ENCODE measurements at places on chromosomes 5 and 9.

DNA sequence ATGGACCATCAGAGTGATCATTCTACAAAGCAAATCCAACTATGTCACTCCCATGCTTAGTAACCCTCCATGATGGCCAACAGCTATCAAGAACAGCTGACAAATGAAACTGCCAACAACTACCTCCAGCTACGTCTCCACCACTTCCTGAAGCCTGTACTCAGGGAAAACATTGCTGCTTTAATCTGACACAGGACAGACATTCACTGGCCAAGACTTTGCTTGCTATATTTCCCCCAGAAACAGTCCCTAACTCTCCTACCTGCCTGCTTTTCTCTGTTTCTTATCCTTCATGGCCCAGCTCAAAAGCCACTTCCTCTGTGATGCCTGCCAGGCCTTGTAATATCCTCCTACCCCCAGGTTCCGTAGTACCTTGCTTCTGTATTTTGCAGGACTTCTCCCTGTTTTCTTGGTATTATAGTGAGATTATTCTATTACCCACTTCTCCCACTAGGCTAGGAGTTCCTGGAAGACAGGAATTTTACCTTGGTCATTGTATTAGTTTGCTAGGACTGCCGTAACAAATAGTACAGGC, 14.7 kb upstream of the RAB14 start:
- DNase-seq, result no peak

DNA sequence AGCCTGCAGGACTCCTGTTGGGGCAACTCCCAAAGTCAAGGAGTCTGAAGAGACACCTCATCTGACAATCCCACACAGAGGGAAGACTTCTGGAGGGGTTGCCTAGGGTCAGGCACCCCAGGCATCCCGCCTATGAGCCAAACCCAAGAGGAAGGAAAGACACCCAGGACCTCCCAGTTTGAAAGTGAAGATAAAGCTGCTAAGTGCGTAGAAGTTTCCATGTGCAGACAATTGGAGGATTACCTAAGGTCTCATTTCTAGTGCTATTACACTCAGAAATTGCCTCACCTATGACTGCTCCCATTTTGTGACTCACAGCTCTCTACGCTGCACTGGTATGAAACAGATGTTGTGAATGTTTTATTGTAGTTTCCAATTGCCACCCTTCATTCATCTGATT, 322.9 kb downstream of the SLIT3 start:
- no peak for DNase-seq

DNA sequence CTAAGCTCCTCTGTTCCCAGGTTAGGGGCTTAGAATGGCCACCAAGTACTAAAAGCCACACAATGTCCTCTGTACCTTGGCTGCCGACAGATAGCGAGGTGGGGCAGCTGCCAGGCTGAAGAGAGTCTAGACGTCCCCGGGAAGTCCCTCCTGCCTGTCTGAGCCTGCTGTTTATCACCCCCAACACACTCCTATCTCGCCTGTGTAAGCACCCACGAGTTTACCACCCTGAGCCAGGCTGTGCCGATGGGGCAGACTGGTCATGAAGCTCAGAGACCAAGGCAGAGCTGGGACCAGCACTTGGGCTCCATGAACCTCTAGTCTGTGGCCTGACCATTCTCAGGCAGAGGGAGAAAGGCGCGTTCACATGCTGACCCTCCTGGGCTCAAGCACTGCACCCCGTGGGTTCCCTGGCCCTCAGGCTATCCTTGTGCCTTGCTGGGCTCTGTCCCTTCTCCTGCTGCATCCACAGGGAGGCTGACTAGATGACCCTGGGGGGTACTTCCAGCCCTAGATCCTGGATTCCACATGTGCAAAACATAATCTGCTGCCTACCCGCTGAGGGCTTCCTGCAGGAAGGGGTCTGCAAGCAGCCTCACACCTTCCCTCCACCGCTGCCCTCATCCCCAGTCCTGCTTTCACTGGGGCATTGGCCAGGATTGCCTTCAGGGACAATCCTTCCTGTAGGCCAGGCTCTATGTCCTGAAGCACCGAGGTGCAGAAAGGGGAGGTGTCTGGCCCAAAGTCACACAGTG, 18.6 kb upstream of the SLC25A51 start:
- no peak for DNase-seq

DNA sequence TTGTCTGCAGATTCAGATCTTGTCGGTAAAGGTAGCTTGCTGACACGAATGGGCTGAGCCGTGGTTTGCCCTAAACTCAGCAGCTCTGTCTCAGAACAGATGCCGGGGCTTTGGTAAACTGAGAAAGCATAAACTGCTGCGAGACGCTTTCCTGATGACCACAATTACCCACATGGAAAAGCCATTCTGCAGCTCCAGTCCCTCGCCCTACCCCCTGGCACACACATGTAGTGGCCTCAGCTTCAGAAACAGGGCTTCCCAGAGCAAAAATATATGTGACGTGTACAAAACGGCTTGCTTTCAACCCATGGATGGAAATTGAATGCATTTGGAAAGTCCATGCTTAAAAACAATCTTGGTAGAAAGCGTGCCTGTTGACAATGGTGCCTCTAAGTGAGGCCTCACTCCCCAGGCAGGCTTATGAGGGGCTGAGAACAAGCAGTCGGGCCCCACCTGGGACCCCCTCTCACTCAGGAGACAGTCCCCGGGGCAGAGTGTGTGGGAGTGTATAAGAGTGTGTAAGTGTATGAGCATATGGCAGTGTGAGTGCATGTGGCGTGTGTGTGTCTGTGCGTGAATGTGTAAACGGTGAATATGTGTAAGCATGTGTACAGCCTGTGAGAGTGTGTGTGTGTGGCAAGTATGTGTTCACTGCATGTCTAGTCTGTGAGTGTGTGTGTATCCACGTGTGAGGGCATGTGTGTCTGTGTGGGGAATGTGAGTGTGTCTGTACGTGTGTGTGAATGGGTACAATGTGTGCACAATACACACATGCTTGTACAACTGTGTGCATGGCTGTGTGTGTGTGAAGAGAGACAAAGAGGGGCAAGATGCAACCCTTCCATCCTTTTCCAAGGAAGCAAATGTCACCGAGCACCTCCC, 88.2 kb upstream of the SMIM23 start:
- DNase-seq, result no peak

GRCh38 chr9:36249189-36249588, 9.1 kb downstream of the GNE start:
- DNase-seq, result no peak

DNA sequence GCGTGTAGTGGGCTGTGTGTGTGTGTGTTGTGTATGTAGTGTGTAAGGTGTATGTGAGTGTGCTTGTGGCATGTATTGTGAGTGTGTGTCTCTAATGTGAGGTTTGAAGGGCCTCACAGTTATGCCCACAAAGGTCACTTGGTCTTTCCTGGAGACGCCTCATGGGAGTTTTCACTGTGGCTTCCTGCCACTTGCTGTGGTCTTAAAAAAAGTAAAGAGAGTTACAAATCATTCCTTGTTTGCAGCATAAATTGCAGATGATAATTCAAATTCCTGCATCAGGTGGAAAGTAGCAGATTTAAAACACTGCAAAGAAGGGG, 72.6 kb downstream of the TENT4A start:
- no peak for DNase-seq

DNA sequence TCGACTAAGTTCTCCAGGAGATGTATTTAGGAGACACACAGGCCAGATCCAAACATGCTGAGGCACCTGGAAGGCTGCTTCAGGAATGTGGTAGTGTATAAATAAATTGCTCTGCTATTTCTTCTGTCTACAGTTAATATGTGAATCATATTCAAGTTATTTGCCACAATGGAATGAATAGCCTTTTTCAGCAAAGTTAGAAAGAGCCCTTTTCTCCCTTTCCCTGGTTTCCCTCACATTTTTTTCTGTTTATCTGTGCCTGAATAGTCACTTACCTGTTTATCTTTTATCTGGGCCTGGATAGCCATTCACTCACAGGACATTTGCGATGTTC, 44.1 kb upstream of the CLINT1 start:
- no peak for DNase-seq

DNA sequence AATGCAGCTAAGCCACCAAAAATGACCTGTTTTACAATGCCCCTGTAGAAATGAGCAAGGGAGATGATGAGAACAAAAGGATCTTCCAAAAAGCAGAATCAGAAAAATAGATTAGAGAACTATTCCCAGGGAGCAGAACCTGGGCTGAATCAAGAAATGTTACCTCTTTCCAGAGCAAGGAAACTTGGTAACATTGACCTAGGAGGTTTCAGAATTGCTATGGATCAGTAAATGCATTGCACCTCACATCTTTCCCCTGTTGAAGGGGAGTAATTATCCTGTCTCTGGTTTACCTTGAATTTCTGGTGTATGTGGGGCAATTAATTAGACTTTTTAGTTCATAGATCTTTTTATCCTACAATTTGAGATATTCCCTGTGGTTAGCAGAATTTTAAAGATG, 151.2 kb upstream of the RAI14 start:
- DNase-seq, result no peak

DNA sequence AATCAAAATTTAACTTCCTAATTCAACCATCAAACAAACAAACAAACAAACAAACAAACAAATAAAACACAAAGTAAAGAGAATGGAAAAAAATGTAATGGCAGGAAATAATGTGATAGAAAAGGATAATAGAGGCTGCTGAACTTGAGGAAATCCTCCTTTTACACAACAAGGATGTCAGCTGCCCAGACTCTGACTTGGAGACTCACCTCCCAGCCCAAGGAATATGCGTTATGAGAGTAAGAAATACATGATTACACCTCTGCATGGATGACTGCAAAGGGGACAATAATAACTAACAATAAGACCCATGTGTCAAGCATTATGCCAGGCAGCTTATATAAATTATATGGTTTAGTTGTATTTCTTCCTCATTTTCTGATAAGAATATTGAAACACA, 46.6 kb upstream of the JAK2 start:
- DNase-seq, result no peak

DNA sequence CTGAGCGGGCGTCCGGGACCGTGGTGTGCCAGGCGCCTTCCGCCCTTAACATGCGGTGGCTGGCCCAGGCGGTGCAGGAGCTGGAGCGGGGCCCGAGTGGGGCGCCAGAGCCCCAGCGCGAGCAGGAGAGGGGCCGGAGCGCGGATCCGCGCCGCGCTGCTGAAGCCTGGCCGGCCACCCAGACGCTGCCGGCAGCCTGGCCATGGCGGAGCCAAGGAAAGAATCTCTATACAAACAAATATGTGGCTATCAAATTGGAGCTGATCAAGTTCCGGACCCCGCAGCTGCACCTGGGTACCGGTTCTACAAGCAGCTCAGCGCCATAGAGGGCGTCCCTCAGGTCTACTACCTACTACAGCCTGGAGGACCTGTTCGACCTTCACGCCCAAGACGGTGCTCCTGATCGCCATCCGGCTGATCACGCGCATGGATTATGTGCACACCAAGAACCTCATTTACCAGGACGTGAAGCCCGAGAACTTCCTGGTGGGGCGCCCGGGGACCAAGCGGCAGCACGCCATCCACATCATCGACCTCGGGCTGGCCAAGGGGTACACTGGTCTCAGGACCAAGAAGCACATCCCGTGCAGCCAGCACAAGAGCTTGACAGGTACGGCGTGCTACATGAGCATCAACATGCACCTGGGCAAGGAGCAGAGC, 55.8 kb downstream of the JAK2 start:
- DNase-seq, result no peak

DNA sequence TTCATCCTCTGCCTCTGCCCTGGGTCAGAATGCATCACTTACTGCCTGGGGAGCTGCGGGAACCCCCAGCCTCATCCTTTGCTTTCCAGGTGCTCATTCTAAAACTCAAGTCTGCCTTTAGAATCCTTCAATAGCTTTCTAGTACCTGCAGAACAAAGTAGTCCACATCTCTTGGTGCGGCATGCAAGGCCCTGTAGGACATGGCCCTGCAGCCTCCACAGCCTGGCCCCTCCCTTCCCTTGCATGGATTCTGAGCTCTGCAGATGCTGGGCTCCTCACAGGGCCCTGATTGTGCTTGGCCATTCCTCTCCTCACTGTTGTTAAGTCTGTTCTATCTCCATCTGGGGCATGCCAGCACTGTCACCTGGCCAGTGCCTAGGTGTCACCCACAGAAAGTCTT, 141.6 kb downstream of the ADCY2 start:
- no peak for DNase-seq

DNA sequence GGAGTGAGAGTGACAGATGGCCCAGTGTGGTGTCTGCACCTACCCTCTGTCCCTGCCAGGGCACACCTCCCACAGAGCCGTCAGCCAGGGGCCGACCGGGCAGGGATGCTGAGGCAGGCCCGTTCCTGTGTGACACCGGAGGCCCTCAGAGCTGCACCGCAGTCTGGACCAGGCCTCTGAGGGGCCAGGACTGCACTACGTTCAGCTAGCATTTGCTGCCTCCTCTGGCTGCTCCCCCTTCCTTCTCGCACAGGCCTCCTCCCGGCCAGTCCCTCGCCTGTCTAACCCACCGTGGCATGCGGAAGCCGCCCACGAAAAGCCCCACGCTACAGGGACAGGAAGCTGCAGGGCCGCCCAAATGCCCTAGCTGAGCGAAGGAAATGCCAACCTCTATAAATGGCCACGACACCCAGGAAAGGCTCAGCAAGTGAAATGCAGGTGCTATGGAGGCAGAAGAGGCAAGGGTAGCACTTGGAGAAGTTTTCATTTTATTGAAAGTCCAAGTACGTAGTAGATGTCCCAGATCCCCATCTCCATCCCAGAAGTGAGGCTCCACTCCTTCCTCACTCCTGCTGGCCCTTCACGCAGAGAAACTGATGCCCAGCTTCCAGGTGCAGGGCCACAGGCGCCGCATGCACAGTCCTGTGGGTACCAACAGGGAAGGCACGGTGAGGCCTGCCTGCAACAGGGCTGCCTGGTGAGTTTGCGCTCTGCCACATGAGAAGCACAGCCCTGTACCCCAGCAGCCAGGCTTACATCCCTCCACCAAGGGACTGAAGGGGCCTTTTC, 38.7 kb downstream of the MAPK9 start:
- no peak for DNase-seq

DNA sequence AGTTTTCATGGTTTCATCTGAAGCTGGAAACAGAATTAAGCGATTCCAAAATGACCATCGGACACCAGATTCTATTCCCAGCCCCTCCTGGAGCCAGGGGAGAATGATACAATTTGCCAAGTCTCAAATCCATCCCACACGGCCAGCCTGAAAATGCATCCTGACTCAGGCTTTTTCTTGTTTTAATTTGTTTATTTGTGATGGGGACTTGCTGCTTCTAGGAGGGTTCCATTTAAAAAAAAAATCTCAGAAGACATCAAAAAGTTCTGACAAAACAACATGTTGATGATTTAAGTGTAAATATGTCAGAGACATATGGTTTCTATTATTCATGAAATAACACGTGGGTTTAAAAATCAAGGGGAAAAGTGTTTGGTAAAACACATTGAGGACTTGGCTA, 173.2 kb downstream of the GAS1 start:
- DNase-seq, result no peak

DNA sequence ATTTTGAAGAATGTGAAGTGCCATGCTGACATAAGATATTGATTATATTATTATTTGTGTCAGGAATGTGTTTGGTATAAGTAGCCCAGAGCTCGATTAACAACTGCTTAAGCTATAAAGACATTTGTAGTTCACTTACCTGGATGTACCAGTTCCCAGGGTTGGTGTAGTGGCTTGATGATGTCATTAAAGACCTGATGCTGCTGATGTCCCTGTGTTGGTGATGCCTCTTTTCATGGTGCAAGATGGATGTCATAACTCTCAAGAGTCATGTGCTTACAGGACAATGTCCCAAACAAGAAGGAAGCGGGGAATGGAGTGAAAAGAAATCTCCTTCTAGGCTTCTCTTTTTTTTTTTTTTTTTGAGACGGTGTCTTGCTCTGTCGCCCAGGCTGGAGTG, 11.5 kb upstream of the GDNF start:
- DNase-seq, result no peak

- no peak for DNase-seq
These were observed 21.7 kb downstream of the FER start for GRCh38 chr5:108769352-108769751.

GRCh38 chr5:139579-140442, 47.8 kb downstream of the PLEKHG4B start:
- DNase-seq, result no peak
